ENCODE measurements at places on chromosomes 1 and 21.
A peak's percentile ranks its signal among the peaks of the same experiment; 100 is the strongest.

DNA sequence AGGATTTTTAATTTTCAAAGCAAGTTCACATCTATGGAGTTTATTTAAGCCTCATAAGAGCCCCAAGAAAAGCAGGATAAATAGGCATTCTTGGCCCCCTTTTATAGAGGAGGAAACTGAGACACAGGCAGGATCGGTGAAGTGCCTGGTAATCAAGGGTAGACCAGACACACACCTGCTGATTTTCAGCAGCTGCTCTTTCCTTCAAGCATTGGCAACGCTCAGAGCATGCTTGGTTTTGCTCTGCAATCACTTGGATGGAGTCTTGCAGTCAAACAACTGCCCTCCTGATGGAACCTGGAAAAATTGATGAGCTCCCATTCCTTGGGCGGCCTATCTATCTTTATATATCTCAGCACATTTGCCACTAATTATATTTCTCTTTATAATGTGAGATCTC is 478.9 kb upstream of the CAMK1G start:
- DNase-seq, result no peak

DNA sequence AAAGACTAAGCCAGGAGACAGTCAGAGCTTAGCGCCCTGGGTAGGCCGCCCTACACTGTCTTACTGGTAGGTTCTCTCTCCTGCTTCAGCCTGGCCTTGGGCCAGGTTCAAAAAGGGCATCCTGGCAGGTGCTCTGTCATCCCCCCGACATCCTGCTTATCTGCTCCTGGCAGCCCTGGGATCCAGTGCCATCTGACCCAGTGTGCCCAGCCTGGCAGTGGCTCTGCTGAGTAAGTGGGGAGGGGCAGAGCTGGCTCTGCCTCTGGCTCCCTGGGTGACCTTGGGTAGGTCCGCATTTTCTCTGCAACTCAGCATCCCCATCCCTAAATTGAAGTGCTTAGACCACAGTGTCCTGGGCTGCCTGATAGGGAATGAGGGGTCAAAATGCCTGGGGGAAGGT is 549.9 kb downstream of the PTPRU start:
- DNase-seq, result no peak

GRCh38 chr21:38809198-38809878 is 3.6 kb downstream of the ETS2 start:
- no peak for DNase-seq

- no peak for DNase-seq
These were observed 10.5 kb downstream of the IGSF21 start for GRCh38 chr1:18118078-18118477.

DNA sequence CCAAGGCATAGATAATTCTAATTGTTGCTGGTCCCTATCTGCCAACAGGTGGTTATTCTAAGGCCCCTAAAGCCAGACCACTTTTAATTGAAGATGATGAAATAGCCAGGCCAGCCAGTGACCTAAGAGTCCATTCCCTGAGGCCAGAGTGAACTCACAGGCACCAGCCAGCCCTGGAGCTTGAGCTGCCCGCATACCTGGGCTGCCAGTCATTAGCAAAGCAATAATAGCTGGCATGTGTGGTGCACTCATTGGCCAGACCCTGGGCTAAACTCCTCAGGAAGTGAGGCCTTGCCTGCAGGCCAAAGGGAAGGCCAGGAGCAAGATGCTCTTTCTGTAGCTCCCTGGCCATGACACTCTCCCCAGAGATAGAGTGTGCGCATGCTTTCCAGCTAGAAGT is 180.4 kb upstream of the KLHDC7A start:
- no peak for DNase-seq

DNA sequence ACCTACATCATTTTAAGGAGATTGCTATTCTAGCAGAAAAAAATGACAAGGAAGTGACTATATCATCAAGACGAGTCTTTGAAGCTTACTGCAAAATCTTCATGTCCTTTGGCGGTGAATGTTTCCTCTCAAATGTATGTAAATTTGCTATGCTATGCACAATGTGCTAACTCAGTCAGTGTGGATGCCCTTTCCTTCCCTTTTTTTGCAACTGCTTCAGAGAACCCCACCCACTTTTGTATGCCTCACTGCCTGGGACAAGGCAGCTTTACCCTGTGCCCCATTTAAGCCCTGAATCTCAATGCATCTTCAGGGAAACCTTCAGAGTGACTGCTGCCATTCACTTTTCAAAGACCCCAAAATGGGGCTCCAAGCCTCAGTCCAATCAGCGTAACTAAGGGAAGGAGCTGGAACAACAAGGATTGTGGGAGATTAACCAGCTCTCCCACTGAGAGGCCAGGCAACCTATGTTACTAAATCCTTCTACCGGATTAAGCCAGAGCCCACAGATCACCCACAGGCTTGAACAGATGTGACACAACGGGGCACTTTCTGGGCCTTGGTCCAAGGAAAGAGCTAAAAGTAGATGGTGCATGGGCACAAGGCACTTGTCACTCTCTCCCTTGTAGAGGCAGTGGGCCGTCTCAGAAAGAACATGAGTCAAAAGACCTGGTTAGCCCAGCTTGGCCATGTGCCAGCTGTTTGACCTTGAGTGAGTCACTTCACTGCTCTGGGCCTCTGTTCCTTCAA is 154.4 kb downstream of the PLPP3 start:
- peak; percentile 67 for DNase-seq

DNA sequence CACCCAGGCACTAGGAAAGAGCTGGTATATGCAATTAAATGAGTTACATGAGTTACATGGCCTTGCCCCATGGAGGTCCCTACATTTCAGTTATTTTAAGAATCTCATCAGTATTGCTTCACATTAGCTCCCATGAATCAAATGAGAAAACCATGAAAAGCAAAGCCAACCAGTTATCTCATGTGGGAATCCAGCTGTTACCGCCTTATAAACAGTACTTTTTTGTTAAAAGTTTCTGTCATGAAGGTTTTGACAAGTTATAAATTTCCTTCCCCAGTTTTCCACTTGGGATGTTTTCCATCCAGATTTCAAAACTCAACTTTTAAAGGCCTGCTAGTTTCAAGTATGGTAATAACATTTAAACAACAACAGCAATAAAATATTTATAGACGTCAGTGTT is 544.8 kb downstream of the NUF2 start:
- no peak for DNase-seq

DNA sequence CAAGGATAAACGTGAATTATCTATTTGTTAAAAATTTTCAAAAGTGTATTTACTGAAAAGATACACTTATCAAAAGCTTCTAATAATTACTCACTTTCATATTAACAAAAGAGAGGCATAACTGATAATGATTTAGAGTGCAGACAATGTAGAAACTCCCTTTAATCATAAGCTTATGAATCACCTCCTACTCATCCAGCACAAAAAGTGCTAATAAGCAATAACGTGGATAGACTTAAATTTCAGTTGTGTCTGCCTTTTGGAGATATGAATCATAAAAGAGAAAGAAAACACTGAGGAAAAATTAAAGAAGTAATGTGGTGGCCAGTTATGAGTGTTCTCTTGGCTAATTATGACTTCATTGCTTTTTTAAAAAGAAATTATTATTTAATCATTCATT is 827.6 kb upstream of the B3GALT2 start:
- DNase-seq, result no peak

GRCh38 chr1:42221952-42222606 is 57.5 kb upstream of the GUCA2A start:
- DNase-seq, result peak; percentile 24

DNA sequence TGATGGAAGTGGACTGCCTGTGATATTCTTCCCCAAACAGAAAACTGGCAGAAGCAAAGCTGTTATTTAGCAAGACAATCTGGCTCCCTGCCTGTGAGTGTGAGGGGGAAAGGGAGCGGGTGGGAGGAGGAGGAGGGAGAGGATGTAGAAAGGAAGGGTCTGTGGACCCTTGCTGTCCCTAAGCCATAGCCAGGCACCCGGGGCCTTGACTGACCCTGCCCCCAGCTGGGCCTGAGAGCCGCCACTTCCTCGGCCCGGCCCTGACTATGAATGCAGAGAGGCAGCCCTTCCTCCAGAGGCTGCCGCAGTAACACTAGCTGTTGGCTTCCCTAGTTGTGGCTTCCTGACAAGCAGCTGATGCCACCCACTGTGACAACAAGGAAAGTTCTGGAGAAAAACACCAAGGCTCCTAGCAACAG is 13.9 kb downstream of the PLA2G2F start:
- peak; percentile 42 for DNase-seq

DNA sequence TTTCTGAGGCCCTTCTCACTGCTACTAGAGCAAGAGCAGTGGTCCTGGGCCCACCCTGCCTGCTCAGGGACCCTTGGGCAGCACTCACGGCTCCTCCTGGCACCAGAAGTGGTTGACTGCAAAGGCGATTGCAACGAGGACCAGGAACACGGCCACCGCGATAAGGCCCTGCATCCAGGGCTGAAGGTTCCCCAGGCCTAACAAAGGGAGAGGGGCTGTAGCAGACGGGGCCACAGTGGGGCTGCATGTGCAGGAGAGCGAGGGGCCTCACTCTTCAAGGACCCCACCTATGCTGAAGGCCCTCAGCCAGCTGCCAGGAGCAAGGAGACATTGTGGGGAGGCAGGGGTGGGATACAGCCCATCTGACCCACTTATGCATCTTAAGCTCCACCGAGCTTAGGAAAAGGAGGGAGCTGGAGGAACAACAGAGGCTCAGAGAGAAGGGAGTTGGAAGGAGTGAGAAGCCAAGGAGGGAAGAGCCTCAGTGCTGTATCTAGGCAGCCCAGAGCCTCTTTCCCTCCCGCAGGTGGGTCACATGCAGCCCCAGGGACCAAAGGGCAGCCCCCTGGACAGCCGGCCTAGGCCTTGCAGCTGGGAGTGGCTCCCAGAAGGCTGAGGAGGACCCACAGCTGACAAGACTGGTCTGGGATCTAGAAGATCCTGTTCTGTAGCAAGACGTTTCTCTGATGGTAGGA is 2.5 kb downstream of the PDZK1IP1 start:
- DNase-seq, result no peak

- peak; percentile 24 for DNase-seq
These were observed 39.8 kb upstream of the ZBTB18 start for GRCh38 chr1:244011271-244011670.

- DNase-seq, result no peak
These were observed 5.7 kb upstream of the FTCD start for GRCh38 chr21:46160907-46161632.

DNA sequence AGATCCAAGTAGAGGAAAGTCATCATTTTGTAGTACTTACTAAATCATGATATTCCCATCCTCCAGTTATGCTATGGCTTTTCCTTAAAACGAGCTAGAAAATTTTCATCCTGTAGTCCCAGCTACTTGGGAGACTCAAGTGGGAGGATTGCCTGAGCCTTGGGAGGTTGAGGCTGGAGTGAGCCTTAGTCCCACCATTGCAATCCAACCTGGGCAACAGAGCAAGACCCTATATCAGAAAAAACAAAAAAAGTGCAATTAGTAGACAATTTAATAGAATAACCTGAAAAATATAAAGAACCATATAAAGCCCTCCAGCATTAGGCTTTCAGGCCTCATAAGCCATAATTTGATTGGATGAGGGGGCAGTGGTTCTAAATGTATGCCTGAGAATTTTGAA is 6.8 kb downstream of the UCK2 start:
- DNase-seq, result no peak

GRCh38 chr1:200121421-200121820 is 93.9 kb downstream of the NR5A2 start:
- DNase-seq, result no peak

GRCh38 chr1:202821467-202821866 is 10.7 kb downstream of the PCAT6 start:
- DNase-seq, result no peak

GRCh38 chr1:184212649-184213314 is 161.3 kb downstream of the TSEN15 start:
- DNase-seq, result peak; percentile 88

DNA sequence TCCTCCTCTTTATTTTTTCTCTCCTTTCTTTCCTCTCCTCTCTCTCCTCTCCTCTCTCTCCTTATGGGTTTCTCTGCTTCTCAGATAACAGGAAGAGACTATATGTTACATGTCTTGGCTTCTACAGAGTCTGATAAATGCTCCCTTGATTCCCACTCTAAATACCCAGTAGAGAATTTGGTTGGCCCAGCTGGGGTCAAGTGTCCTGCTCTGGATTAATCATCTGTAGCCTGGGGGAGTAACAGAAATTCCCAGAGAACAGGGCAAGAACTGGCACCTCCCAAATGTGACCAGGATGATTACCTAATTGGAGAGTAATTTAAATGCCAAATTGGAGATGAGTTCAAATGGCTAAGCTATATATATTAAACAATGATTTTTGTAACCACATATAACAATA is 146.1 kb upstream of the LMO4 start:
- no peak for DNase-seq

DNA sequence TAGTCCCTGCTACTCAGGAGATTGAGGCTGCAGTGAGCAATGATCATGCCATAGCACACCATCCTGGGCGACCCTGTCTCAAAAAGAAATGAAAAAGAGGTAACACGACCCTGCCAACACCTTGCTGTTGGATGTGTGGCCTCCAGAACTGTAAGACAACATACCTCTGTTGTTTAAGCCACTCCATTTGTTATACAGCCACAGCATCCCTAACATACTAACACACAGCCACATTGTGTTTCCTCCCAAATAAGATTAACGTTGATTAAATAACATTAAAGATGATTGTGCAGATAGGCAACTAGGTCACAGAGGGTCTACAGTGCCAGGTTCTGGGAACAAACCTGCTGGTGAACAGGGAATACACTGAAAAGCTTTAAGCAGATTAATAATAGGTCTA is 170.4 kb downstream of the RERE start:
- no peak for DNase-seq

GRCh38 chr1:79460773-79461436 is 454.4 kb upstream of the ADGRL4 start:
- DNase-seq, result no peak

DNA sequence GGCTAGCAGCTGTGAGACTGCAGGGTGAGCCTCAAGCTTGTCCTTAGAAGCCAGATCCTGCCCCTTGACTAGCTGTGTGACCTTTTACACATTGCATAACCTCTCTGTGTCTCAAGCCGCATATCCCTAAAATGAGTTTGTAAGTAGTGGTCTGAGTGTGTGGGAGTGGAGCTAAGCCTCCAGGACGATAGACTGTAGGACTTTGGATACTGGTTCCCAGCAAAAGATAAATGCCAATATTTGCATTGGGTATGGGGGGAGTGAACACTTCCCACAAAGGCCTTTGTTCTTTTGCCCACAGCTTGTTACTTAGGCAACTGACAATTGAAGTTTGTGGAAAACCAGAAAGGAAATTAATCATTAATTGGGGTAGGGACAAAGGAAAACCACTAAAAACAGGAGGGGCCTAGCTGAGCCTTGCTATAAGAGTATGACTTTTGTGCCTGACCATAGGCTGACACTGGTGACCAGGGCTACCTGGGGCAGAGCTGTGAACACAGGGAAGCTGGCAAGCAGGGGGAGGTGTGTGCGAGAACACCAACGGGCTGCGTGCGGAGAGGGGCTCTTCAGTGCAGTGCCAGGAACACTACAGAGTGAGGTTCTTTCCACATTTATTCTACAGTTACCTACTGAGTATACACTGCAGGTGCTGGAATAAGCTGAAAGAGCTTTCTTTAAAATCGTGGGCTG is 102.4 kb upstream of the ETV3 start:
- no peak for DNase-seq

DNA sequence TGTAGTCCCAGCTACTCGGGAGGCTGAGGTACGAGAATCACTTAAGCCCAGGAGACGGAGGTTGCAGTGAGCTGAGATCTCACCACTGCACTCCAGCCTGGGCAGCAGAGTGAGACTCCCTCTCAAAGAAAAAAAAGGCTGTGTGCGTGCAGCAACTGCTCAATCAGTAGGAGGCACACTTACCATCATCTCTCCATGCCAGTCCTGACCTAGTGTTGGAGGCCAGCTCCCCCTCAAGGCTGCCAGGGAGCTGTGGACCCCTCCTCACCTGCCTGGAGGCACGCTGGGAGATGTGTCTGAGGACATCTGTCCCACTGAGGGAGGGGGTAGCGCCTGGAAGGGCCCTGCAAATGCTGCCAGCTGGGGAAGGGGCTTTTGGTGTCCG is 11.9 kb downstream of the RPS6KA1 start:
- DNase-seq, result no peak

GRCh38 chr1:212975111-212975918 is 25.0 kb downstream of the VASH2 start:
- no peak for DNase-seq

Measured in astrocyte of the spinal cord (primary cell).